Activated naive CD4-positive, alpha-beta T cell treated with Interleukin-2 at 50 U/mL for 16 hours (primary cell): ENCODE measurements at places on chromosomes 5 and 9.
A peak's percentile ranks its signal among the peaks of the same experiment; 100 is the strongest.

DNA sequence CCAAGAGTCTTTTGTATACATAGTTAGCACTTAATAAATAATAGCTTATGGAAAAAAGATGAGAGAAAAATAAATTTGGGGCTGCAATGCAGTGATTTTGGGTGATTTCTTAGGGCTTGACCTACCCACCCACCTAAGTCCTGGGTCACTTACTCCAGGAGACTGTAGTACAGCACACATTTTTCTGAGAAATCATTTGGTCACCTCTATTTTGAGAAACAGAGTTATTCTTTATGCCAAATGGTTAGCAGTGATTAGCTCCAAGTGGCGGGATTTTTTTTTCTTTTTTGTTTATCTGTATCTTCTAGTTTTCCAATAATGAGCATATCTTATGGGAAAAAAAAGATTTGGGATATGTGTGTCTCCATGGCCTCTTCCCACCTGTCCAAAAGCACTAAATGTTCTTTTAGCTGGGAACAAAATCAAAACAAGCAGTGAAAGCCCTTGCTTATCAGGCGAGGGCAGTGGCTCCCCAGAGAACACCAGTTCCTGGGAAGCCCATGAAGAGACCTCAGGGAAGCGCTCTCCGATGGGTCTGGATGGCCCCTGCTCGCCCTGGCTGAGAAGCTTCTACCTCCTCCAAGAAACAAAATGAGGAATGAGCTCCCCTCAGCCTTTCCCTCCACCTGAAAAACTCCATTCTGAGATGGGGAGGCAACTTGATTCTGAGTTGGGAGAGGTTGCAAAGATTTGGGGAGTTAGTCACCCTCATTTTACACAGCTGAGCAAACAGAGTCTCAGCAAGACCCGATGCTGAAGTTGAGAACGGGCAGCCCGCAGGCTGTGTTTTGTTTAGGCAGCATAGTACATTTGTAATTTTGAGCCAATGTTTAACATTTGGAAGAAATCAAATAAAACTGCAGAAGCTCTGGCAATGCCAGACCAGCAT, 69.9 kb downstream of the CYFIP2 start:
- DNase-seq = no peak

DNA sequence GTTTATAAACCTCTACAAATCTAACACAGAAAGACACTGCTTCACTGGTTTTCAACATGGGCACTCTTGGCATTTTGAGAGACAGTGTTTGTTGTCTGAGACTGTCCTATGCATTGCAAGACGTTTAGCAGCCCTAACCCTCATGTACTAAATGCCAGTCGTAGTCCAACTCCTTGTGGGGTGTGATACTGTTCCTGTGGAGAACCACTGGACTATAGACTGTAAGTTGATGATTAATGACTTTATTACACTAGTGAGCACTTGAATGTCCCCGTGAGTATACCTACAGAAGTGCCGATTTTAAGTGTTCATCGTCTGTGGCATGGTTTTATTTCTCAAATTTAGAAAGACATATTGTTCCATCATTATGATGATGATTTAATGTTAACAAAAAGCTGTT, 46.2 kb downstream of the RECK start:
- DNase-seq = no peak

DNA sequence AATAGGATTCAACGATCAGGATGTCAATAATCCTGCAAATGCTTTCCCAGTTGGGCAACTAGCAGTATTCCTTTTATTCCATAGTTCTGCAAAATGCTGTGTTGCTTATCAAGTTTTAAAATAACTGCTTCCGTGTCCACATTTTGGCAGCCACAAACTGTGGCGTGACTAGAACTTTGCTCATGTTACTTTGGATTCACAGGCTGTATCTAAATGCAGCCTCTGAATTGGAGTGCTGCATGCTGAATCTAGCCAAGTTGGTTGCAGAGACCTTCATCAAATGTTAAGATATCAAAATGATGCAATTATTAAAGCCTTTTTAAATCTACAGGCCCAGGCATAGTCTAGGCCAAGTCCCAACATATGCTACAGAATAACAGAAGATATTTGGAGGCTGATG, 249.2 kb downstream of the NR2F1-AS1 start:
- DNase-seq = no peak

DNA sequence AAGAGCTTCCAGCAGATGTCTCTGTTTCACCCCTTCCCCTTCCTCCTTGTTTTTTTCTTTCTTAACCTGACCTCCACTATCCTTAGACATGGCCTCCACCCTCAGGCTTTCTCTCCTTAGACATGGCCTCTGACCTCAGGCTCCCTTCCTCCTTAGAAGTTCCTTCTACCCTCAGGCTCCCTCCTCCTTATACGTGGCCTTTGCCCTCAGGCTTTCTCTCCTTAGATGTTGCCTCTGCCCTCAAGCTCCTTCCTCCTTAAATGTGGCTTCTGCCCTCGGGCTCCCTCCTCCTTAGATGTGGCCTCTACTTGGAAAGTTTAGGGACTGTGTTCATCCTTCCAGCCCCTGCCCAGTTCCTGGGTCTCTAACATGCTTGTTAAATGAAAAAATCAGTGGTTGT, 180.4 kb upstream of the S1PR3 start:
- DNase-seq = no peak

DNA sequence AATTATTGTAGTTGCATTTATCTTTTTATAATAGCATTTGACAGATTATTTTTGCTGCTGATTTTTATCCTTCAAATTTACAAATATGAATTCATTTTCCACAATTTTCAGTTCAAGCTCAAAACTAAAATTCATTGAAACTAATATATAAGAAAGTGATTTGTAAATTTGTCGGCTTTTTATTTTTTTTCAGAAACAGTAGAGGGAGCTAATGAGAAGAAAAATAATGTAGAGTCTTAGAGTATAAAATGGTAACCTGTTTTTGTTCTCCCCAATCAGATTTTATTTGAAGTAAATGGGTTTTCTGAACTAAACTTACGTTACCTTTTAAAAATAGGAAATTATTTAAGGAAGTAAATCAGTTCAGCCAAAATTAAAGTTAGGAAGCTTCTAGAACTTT, 19.2 kb downstream of the PRRC1 start:
- no peak for DNase-seq

- no peak for DNase-seq
Measured at GRCh38 chr9:87382900-87383299, 114.8 kb upstream of the DAPK1 start.

DNA sequence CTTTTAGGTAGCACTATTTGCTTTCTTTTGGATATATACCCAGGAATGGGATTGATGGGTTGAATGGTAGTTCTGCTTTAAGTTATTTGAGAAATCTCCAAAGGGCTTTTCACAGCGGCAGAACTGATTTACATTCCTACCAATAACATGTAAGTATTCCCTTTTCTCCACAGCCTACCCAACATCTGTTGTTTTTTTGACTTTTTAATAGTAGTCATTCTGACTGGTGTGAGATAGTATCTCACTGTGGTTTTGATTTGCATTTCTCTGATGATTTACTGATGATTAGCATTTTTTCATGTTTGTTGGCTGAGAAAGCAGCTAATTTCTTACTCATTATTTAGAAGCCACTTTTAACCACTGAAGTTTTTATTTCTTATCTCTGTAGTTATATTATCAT, 221.1 kb upstream of the ACTBL2 start:
- no peak for DNase-seq

DNA sequence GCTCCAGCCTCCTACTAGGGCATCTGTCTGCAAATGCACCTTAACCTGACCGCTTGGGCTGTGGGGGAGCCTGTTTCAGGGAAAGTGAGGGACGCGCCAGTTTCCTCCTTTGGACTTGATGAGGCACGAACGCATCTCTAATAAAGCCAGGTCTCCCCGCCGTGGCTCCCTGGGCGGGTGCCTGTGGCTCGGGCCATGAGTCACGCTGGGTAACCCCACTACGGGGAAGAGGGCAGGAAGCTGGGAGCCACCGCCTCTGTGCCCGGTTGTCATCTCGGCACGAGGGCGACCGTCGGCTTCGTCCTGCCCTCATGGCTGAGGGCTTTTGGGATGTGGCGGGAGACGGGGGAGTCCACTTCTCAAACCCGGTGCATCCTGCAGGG, 12.1 kb downstream of the NOTCH1 start:
- peak; percentile 81 for DNase-seq

DNA sequence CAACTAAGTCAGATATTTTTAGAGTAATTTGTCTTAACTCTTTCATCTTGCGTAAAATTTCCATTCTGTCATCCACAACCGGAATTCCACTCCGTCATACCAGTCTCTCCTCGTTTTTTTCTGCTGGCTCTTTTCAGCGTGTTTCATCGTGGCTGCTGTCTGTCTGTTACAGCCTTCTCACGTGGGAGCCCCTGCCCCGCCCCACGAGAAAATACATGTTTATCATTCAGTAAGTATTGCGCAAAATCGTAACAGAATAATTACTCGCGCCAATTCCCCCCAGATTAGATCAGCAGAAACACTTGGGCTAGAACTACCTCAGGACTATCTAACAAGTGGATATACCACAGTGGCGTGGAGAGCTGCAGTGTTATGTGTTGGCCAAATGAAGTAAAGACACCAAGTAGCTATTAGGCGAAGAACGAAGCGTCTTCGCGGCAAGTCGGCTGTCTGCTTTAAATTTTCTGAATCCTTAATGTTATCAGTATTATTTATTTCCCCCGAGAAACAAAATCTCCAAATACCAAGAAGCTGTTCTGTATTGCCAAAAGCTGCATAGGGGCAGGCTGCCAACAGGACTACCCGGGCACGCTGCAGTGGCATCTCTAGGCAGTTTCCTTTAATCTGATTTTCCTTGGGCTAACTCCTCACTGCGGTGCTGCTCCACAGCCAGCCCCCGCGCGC, 566 bp upstream of the FOCAD start:
- peak; percentile 53 for DNase-seq

- DNase-seq = no peak
Measured at GRCh38 chr5:122492675-122493074, 180.6 kb downstream of the SNCAIP start.

DNA sequence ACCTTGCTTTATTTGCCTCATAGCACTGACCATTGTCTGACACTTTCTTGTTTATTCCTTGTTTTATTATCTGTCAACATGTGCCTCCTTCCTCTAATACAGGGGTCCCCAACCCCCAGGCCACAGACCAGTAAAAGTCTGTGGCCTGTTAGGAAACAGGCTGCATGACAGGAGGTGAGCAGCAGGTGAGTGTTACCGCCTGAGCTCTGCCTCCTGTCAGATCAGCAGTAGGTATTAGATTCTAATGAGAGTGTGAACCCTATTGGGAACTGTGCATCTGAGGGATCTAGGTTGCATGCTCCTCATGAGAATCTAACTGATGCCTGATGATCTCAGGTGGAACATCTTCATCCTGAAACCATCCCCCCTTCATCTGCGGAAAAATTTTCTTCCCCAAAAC, 228.0 kb downstream of the HINT1 start:
- DNase-seq = no peak

- DNase-seq = no peak
Measured at GRCh38 chr5:97194366-97194765, 11.3 kb upstream of the RIOK2 start.
